ENCODE measurements at places on chromosomes 1 and 21.

GRCh38 chr1:67264899-67265298 is 42.8 kb upstream of the IL12RB2 start:
- no peak for DNase-seq

- no peak for DNase-seq
Measured at GRCh38 chr1:19650416-19651140, 6.5 kb downstream of the NBL1 start.

DNA sequence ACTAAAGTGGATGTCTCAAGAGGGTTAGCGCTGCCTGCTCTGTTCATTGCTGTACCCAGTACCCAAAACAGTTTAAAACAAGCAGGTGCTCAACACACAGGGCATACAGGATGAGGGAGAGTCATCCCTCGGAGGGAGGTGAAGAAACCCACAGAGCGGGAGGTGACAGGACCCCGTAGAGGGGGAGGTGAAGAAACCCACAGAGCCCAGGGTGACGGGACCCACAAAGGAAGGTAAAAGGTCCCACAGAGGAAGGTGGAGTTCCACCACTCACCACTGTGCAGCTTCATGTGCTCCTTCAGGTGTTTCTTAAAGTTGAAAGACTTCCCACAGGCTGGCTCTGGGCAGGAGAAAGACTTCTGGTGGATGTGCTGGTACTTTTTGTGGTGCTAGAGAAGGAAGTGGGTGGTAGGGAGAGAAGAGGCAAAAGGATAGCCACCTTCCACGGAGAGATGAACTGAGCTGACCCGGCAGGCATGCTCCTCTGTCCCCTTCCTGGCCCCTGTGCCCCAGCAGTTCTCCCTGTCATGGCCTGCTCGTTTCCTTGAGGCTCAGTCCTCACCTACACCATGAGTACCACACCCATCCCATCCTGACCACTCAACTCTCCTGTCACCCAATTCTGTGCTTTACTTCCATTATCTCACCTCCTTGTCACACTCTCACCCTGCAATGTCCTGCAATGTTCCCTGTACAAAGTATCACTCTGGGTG is 5.1 kb downstream of the ZNF692 start:
- peak; percentile 20 for DNase-seq

GRCh38 chr1:217969428-217969827 is 315.7 kb upstream of the RRP15 start:
- DNase-seq = no peak

GRCh38 chr21:25453524-25453923 is 153.8 kb downstream of the MRPL39 start:
- DNase-seq = no peak

GRCh38 chr1:111987502-111987901 is 2.0 kb downstream of the KCND3 start:
- no peak for DNase-seq

DNA sequence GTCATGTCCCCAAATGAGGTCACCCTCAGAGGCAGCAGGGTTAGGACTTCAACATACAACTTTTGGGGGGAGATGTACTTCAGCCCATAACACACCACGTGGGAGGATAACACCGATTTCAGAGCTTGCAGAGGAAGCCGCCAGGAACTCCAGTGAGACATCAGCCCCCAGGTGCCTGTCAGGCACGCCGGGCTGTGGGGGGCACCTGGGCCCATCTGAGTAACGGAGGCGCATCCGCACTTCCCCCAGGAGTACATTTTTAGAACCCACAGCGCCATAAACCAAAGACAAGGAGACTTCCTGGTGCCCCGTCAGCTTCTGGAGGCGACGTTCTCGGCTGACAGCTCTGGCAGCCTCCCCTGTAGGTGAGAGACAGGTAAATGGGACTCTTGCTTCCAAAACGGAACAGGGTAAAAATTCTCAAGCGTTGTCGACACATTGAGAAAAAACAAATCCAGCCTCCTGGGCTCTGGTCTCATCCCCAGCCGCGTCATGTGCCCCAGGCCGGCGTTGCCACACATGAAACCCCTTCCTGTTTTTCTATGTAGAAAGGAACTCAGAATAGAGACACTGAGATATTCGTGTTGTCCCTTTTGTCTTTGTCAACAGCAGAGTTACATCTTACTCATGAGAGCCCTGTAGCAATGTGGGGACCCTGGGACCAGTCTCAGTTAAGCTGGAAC is 93.3 kb downstream of the PDE9A start:
- DNase-seq = peak; percentile 20

DNA sequence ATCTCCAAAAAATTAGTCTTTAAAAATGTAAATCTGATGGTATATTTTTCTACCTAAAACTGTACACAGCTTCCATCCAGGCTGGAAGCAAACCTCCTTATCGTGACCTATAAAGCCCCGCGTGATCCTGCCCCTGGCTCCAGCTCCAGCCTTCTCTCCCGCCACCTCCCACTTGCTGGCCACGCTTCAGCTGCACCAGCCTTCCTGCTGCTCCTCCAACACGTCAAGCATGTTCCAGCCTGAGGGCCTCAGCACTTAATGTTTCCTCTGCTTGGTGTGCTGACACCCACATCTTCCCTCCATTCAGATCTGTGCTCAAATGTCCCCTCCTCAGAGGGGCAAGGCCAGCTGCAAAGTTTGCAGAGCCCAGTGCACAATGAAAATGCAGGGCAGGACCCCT is 123.5 kb upstream of the MAGI3 start:
- DNase-seq = no peak
